Activated CD4-positive, alpha-beta T cell treated with anti-CD3 and anti-CD28 coated beads for 24 hours (primary cell): ENCODE measurements at places on chromosomes 6 and 20.

- no peak for DNase-seq
These were observed 223.6 kb upstream of the RREB1 start for GRCh38 chr6:6884193-6884627.

DNA sequence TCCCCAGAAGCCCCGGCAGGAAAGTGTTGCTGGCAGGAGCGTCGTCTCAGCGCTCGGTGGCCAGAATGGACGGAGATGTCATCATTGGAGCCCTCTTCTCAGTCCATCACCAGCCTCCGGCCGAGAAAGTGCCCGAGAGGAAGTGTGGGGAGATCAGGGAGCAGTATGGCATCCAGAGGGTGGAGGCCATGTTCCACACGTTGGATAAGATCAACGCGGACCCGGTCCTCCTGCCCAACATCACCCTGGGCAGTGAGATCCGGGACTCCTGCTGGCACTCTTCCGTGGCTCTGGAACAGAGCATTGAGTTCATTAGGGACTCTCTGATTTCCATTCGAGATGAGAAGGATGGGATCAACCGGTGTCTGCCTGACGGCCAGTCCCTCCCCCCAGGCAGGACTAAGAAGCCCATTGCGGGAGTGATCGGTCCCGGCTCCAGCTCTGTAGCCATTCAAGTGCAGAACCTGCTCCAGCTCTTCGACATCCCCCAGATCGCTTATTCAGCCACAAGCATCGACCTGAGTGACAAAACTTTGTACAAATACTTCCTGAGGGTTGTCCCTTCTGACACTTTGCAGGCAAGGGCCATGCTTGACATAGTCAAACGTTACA lies 817 bp downstream of the GRM1 start:
- no peak for DNase-seq

DNA sequence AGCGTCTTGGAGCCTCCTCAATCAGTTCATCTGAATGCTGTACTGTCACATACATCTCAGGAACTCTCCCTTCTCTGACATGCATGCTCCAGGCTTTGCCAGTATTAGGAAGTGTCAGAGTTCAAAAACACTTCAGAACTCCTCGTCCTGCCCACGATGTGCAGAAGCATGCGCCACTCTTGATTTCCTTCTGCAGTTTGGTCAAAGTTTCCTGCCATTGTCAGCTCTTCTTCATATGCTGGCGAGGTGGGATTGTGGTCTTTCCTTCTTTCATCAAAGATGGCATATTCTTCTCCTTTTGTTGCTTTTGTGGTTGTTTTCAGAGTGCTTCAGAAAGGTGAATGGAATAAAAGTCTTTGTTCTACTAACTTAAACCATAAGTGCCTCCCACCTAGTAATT lies 21.0 kb downstream of the SLC13A3 start:
- DNase-seq, result no peak

GRCh38 chr6:107235511-107235910 lies 120.2 kb upstream of the BEND3 start:
- no peak for DNase-seq

DNA sequence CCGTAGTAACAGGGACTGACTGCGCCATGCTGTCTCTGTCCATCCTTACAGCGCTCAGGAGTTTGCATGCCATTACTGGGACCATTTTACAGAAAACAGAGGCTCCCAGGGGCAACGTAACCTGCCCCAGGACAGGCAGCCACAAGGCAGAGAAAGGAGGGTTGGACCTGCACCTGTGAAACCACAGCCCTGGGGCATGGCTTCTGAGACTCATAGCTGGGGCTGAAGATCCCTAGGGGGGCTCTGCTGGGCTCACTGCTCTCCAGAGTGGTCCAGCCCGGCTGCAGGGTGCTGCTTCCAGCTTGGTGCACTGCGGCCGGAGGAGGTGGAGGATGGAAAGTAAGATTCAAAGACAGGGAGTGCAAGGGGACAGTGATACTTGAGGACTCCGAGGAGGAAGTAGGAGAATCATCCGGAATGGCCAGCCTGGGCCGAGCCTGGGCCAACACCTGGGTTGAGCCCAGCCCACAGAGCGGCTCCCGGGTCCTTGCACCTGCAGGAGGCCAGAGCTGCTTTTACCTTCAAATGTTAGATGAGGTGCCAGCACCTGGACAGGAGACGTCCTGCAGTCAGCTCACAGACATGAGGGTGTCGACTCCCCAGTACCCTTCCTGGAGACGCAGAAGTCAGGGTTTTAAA lies 183.2 kb downstream of the CDH4 start:
- no peak for DNase-seq

DNA sequence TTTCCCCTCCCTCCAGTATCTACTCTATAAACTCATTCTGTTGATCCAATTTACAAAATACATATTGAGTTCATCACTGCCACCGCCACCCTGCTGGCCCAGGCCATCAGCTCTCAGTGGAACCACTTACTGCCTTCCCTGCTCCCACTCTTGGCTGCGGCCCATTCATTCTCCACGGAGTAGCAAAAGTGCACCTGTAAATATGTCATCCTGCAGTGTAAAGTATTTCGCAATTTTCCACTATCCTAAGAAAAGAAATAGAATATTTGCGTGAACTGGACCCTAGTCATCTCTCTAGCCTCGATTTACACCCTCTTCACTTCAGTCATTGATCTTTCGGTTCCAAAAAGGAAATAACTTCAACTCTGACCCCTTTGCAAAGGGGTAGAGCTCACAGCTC lies 258.3 kb upstream of the TFAP2D start:
- DNase-seq, result no peak

- DNase-seq, result no peak
These were observed 49.7 kb upstream of the FUCA2 start for GRCh38 chr6:143561105-143561704.

GRCh38 chr6:108321253-108321747 lies 26.4 kb downstream of the AFG1L start:
- no peak for DNase-seq

DNA sequence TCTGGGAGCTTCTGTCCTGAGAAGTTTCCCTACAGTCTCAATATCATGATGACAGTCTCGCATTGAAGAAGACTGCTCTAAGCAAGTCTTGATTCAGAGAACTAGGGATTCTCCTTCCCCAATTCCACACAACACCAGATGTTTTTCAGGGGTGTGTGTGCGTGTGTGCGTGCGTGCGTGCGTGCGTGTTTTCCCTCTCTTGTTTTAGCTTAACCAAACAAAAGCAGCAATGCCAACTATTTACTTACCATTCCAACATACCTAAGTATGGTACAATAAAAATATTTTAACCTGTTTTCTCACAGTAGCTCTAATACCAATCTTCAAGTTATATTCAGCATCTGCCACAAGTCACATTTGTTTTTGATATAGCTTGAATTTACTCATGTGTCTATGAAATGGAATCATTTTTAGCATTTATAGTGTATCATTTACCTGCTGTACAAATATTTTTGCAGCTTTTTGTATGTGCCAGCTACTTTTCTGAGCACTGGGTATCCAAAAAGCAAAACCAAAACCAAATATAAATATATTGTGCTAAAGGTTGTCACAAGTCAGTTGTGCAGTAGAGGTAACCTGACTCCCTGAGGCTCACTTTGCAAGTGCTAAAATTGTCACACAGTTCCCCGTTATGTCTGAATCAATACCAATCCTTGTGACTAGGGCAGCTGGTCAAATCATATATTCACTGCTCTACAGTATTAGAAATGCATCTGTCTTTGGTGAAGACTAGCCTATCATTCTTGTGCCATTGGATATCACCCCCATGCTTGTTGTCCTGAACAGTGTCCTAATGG lies 21.7 kb upstream of the MYLIP start:
- DNase-seq, result no peak

DNA sequence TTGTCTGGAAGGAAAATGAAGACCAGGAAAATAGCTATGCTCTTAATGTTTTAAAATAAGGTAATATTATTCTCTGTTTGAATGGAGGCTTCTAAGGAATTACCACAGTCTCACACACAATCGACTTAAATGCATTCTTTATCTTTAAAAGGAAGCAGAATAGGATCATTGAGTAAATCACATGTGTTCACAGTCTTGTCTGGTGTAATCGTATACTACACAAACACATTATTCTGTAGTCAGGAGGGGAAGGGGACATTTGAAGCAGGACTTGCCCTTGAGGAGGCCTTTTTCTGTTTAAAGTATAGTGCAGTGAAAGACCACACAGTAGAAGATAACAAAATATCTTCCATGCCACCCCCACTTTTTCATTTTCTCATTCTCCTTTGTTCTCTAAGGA lies 20.6 kb upstream of the REV3L start:
- no peak for DNase-seq

- no peak for DNase-seq
These were observed 348.3 kb upstream of the POU3F2 start for GRCh38 chr6:98486057-98486456.

DNA sequence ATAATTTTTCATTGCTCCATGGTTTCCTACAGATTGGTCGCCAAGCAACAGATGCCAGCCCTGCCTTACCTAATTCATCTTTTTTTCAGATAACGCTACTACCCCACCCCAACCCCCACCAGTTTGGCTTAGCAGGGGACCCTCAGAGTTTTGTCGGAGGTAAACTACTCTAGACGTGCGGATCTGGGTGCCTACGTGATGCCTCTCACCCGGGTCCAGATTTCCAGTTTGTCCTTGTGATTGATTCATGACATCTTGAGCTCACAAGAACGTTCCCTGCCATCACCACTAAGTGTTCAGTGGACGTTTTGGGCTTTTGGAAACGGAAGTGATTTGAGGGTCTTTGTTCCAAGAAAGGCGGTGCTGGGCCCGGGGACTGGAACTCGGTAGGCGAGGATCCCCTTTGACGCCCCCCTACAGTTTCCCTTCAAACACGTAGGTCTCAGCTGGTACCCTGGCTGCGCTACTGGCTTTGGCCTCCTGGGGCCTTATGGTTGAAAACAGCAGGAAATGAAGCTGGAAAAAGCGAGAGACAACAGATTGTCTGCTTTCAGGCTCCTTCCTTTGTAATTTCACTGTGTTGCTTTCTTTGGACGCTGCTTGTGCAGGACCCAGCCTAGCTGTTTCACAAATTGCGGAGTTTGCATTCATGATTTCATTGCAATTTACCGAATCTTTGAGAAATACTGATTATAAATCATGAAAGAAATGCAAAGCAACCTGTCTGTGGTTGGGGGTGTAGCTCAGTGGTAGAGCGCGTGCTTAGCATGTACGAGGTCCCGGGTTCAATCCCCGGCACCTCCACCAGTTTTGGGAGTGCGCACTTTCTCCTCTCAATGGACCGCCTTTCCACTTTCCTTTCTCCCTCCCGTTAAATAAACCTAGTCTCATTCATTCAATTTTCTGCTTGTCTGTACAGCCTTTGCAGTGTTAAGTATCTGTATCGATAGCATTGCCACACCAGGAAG lies 81.0 kb downstream of the GPX5 start:
- peak; percentile 43 for DNase-seq

- DNase-seq, result no peak
These were observed 76.0 kb upstream of the ADTRP start for GRCh38 chr6:11854408-11855165.

GRCh38 chr20:36090223-36090622 lies 64.3 kb upstream of the EPB41L1 start:
- no peak for DNase-seq

DNA sequence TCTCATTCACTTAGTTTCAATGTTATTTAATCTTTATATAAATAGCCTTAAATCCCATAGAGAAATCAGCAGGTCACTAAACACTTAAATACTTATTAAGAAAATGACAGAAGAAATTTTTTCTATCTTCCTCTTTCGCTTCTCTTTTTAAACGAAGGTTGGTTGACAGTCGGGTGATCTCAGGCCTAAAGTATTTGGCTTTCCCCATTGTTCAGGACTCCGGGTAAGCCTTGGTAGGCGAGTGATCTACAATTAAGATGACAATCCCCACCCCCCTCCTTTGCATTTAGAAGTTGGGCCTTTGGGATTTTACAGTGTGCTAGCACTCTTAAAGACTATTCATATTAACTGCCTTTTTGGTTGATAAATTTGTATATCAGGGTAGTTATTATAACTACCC lies 19.7 kb upstream of the UTRN start:
- DNase-seq, result no peak

DNA sequence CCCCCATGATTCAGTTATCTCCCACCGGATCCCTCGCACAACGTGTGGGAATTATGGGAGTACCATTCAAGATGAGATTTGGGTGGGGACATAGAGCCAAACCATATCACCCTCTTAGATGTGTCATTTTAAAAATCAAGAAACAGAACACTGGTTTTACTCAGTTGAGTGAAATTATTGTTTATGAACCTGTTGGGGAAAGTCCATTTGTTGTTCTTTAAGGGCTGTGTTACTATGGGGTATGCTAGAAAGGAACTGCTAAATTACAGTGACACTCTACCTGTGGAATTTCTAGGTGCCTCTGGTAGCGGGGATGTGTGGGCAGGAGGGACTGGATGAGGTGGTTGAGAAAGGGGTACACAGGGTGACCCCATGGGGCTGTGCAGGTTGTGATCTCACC lies 28.9 kb downstream of the STX11 start:
- no peak for DNase-seq

GRCh38 chr6:149373511-149373910 lies 26.6 kb upstream of the SUMO4 start:
- DNase-seq, result no peak

- DNase-seq, result no peak
These were observed 96.3 kb downstream of the SPTLC3 start for GRCh38 chr20:13105039-13105438.

GRCh38 chr6:70186461-70186860 lies 116.4 kb downstream of the COL9A1 start:
- DNase-seq, result no peak

DNA sequence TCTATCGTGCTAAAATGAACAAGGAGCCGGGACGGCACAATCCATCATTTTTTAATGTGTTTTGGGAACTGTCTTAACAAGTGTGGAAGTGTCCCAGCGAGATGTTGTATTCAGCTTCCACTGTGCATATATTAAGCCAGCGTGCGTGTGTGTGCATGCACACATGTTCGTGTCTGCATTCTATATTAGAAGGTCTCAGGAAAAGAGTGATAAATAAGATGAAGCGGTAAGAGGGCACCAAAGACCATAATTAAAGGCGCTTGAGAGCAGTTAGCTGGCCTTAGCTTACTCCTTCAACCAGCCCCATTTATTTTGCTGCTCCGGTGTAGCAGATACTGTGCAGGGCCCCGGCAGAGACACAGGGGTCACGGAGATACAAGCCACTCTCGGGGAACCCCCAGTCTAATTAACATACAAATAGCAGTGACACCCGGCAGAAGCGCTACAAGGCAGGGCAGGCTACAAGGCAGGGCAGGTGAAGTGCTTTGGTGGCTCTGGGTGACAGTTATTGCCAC lies 206.5 kb upstream of the RREB1 start:
- no peak for DNase-seq

DNA sequence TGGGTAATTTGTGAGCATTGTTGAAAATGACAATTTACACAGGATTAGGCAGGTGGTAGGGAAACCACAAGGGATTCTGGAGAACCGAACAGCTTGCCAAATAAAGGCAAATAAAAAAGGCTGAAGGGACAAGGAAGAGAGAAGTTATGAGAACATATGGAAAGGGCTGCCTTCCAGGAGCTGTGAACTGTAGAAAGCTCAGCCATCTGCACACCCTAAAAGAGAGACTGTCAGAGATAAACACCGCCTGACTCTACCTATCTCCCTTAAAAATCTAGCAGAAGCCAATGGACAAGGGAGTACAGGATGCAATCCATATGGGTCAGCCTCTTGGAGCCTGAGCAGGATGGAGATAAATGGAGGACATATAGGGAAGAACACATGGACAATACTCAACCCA lies 12.7 kb upstream of the SLC17A1 start:
- DNase-seq, result no peak
